ENCODE measurements at places on chromosomes 1 and 21. TPM values are rescaled to one million over a fixed set of nuclear protein-coding genes. Genes with fewer than 3 reads are reported as not detected.

- DNase-seq, result no peak
Observed at GRCh38 chr1:245395680-245396079, 240.9 kb downstream of the KIF26B start.

RGL1 gene
- total RNA-seq, result 3.2 TPM

DMBX1 gene
- 4.2 TPM for total RNA-seq

GRCh38 chr1:1569341-1569740, 5.3 kb downstream of the SSU72 start:
- no peak for DNase-seq

CORT gene
- 0.28 TPM for total RNA-seq
